ENCODE measurements at places on chromosomes 7 and 10.

DNA sequence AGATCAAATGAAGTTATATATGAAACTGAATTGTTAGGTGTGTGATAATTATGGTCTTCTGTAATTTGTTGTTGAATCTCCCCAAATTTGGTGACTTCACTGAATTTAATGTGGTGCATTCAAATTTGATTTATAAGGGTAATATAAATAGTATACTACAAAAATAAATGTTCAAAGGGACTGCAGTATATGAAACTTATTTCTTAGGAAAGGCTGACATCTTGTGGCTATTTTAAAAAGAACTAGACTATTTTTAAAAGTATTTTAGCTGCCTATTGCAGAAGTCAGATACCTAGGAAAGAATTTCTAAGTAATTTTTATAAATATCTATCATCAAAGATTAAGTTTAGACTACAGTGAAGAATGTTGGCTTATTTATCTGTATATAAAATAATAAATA, 36.6 kb downstream of the ATRNL1 start:
- DNase-seq: no peak

- peak; percentile 54 for DNase-seq
These were observed 172.6 kb downstream of the FAM107B start for GRCh38 chr10:14601872-14602725.

DNA sequence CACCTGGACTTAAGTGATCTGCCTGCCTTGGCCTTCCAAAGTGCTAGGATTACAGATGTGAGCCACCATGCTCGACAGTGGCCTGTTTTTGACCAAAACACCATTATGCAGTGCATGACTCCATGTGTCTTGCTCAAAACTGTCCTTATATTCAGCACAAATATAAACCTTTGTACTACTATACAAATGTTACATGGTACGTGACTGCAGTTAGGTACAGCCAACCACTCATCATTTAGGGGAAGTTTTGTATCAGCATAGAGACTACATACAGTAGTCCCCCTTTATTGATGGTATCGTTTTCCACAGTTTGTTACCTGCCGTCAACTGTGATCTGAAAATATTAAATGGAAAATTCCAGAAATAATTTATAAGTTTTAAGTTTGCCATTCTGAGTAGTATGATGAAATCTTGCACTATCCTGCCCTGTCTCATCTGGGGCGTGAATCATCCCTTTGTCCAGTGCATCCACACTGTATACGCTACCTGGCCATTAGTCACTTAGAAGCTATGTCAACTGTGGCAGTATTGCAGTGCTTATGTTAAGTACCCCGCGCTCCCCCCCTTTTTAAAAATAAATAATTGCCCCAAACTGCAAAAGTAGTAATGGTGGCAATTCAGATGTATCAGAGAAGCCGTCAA, 23.3 kb upstream of the ZNF282 start:
- DNase-seq: no peak

- DNase-seq: no peak
These were observed 67.5 kb downstream of the CHST15 start for GRCh38 chr10:124025660-124026588.

DNA sequence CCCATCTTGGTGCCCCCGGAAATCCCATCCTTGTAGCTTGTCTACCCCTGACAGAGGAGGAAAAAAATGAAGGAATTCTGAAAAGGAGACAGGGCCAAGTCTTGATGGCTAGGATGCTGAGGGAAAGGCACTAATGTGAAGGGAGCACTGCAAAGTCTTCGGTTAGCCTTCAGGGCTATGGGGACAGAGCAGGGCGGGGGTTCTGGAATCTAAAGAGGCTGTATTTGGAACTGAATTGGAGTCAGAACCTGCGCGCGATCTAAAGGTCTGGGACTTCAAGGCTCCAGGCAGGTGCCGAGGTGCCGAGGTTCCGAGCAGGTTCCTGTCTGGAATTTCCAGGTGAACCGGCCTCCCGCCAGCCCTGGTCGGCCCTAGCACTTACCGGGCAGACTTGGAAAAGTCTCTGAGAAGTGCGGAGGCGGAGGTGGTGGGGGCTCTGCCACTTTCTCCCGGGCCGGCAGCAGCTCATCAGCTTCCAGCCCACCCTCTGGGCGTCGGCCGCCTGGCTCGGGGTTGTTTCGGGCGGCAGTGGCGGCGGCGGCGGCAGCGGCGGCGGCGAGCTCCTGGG, 781 bp downstream of the GBX1 start:
- no peak for DNase-seq

DNA sequence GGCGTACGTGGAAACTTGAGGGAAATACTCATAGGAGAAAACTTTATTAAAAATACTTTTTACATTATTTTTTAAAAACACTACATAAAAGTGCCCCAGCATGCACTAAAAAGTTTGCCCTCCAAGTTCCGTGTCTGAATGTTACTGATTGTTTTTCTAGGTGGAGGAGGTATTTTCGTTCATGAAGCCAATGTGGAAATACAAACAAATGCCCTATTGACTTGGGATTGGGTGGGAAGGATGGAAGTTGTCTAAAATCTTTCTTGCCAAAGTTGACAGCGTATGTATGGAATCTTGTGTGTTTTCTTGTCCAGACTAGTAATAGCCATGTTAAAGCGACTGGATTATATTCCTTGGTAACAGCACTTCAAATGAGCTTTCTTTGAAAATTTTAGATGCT, 1.2 kb downstream of the PROSER2 start:
- DNase-seq: no peak

GRCh38 chr10:74034301-74034700, 36.4 kb downstream of the VCL start:
- no peak for DNase-seq

DNA sequence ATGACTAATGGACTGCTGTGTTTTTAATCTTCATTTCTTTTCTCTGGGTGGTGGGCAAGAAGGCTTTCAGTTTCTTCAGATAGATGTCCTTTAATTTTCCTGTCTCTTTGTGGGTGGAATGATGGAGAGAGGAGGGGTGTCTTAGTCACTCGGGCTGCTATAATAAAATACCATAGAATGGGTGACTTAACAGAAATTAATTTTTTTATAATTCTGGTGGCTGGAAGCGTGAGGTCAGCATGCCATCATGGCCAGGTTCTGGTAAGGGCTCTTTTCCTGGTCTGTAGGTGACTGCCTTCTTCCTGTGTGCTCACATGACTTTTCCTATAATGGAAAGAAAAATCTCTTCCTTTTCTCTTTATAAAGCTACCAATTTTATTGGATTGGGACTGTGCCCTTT, 6.3 kb downstream of the RSBN1L start:
- DNase-seq: no peak

DNA sequence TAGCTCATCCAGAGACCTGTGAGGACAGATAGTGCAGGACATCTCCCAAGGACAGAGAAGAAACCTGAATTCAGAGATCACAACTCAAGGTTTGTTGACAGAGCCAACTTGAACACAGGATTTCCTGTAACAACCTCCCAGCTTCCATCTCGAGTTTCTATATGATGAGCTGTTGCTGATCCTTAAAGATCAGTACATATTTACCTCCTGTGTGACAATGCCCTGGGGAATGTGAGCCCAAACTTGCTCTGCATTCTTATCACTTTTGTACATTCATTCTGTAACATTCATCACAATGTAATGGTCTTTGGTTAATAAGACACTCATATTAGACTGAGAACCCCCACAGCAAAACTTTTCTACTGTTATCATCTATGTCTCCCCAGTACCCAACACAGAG, 468.6 kb downstream of the XPNPEP1 start:
- DNase-seq: no peak

DNA sequence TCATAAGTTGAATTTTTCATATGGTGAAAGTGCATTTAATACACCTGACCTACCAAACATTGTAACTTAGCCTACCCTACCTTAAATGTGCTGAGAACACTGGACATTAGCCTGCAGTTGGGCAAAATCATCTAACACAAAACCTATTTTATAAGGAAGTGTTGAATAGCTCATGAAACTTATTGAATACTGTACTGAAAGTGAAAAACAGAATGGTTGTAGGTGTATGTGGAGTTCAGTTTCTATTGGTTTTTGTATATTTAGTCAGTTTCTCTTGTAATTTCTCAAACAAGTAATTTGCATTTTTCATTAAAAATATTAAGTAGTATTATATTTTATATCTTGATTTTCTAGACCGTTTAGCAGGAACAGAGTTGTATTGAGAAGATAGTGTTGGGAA, 15.3 kb downstream of the CCDC7 start:
- no peak for DNase-seq

- no peak for DNase-seq
These were observed 246.0 kb upstream of the PHF14 start for GRCh38 chr7:10727636-10728035.

- DNase-seq: no peak
These were observed 132.1 kb downstream of the OAT start for GRCh38 chr10:124286621-124287020.

GRCh38 chr7:34131371-34131770, 226.0 kb downstream of the BMPER start:
- DNase-seq: no peak

GRCh38 chr10:123103944-123104343, 31.8 kb upstream of the HMX3 start:
- DNase-seq: no peak

- DNase-seq: no peak
These were observed 1.3 kb downstream of the ELN start for GRCh38 chr7:74029089-74029785.

DNA sequence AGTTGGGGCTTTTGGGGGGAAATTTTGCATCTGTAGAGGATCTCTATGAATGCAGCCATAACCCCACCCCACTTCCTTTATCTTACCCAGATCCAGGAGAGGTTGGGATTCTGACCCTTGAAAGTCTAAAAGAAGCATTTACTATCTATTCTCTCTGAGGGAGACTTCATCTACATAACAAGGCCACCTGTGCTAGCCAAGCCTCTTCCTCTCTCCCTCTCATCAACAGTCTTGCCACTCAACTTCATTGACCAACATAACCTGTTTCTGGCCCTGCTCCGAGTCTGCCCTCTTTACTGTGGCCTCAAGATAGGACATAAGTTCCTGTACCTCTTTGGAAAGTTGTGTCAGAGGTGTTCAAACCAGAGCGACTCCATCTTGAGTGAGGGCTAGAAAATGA, 19.4 kb downstream of the TUBAL3 start:
- no peak for DNase-seq

DNA sequence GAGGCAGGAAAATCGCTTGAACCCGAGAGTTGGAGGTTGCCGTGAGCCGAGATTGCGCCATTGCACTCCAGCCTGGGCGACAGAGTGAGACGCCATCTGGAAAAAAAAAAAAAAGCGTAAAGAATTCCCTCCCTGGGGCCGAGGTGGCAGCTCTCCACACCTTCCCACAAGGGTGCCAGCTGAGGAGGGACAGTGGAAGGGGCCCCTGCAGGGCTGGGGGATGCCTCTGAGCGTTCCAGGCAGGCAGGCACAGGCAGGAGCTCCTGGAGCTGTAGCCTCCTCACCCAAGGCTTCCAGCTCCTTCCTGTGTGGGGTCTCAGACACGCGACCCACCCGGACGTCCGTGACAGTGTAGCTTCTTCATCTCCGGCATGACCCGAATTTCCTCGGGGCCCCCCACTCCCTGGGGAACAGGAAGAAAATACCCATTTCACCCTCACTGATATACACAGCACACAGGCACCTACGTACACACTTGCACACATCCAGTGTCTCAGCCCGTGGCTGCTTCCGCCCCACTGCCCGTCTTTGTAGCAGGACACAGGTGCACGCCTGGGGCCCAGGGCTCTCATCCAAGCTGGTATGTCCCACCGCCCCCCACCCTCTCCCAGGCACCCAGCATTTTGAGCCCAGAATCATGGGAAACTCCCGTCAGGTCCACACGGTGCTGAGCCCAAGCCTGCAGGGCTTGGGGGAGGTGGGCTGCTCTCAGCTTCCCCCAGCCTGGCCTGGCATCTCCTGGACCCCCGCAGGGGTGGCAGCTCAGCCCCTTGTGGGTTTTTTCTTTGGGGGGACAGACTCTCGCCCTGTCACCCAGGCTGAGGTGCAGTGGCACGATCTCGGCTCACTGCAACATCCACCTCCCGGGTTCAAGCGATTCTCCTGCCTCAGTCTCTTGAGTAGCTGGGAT, 25.7 kb downstream of the GRIFIN start:
- DNase-seq: no peak

All from activated naive CD4-positive, alpha-beta T cell treated with anti-CD3 and anti-CD28 coated beads, Interleukin-2, amount 50 U/mL, for 16 hours (primary cell).